ENCODE measurements at places on chromosomes 5 and 9. TPM values are rescaled to one million over a fixed set of nuclear protein-coding genes. Genes with fewer than 3 reads are reported as not detected.
A peak's percentile ranks its signal among the peaks of the same experiment; 100 is the strongest.

DNA sequence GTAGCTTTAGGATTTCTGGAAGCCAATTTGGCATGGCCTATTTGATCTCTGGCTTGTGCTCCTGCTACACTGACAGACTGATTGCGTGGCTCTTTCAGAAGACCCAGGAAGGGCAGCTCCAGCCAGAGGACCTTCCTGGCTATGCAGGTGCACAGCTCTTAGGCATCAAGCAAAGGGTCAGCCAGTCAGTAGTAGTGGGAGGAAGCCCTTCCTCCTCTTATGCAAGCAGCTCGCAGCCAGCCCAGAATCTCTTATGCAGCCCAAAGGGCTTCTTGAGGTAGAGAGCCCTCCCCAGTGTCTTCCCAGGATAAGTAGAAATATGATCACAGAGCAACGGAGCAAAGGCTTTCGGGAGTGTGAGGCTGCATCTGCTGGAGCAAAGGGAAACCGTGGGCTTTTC lies 43.2 kb downstream of the SLC36A1 start:
- H3K4me3 ChIP-seq, result no peak overlapping the region
- H3K36me3 ChIP-seq, result peaks cover 8% of the 10 kb centered on the region
- H3K27me3 ChIP-seq, result no peaks in the 10 kb centered on the region
- DNase-seq, result no peak

- H3K36me3 ChIP-seq, result no peaks in the 10 kb centered on the region
- no peak for DNase-seq
- peaks cover 6% of the 10 kb centered on the region for H3K4me1 ChIP-seq
Observed at GRCh38 chr9:71812385-71812784, 44.1 kb upstream of the CEMIP2 start.

- H3K27me3 ChIP-seq, result peaks cover 13% of the 10 kb centered on the region
- no peaks in the 10 kb centered on the region for H3K4me1 ChIP-seq
- no peak overlapping the region for H3K4me3 ChIP-seq
- H3K27ac ChIP-seq, result no peak overlapping the region
Observed at GRCh38 chr5:14136228-14136627, 6.9 kb upstream of the TRIO start.

GRCh38 chr9:107637421-107638420 lies 148.2 kb upstream of the KLF4 start:
- H3K27me3 ChIP-seq, result peaks cover 37% of the 10 kb centered on the region
- peaks cover 6% of the 10 kb centered on the region for H3K4me1 ChIP-seq

UBE2QL1 gene
- 0.67 TPM for total RNA-seq

DNA sequence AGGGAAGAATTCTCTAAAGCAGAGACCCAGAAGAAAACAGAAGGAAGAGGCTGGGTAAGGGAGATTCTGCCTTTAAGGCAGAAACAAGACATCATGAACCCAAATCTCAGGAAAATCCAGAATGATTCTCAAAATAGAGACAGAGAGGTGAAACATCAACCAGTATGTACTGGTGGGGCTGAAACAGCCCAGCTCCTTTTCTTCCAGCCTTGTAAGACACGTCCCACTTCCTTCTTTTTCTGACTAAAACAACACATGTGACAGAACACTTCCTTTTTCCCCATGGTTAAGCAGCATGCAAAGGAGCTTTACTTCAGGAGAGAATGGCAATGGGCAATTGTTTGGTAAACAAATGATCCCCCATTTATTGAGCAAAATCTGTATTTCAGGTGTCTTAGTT lies 230.8 kb upstream of the NR4A3 start:
- H3K36me3 ChIP-seq, result no peaks in the 10 kb centered on the region
- H3K4me3 ChIP-seq, result no peak overlapping the region
- H3K27me3 ChIP-seq, result peaks cover 8% of the 10 kb centered on the region
- DNase-seq, result no peak

LCN15 gene
- total RNA-seq, result not detected

GRCh38 chr5:136420168-136420898 lies 55.0 kb upstream of the TRPC7 start:
- DNase-seq, result no peak
- no peaks in the 10 kb centered on the region for H3K36me3 ChIP-seq
- no peaks in the 10 kb centered on the region for H3K4me1 ChIP-seq
- H3K27ac ChIP-seq, result no peak overlapping the region
- H3K27me3 ChIP-seq, result no peaks in the 10 kb centered on the region

DNA sequence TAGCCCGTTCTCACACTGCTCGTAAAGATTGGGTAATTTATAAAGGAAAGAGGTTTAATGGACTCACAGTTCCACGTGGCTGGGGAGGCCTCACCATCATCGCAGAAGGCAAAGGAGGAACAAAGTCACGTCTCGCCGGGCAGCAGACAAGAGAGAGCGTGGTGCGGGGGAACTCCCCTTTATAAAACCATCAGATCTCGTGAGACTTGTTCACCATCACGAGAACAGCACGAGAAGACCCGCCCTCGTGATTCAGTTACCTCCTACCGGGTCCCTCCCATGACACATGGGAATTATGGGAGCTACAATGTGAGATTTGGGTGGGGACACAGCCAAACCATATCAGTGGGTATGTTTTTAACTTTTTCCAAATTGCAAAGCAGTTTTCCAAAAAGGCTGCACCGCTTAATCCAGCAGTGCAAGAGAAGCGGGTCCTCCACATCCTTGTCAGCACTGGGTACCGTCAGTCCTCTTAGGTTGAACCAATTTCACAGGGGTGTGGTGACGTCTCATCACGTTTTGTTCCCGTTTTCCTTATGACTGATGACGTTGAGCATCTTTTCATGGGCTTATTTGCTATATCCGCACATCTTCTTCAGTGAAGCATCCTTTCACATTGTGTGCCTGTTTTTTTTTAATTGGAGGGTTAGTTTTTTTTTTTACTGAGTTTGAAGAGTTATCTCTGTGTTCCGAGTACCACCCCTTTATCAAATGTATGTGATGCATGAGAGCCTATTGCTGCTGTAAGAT lies 8.0 kb upstream of the FCN2 start:
- H3K4me1 ChIP-seq, result no peaks in the 10 kb centered on the region
- H3K27ac ChIP-seq, result no peak overlapping the region

- no peak overlapping the region for H3K4me3 ChIP-seq
- no peaks in the 10 kb centered on the region for H3K27me3 ChIP-seq
- H3K4me1 ChIP-seq, result no peaks in the 10 kb centered on the region
- no peaks in the 10 kb centered on the region for H3K36me3 ChIP-seq
- no peak overlapping the region for H3K27ac ChIP-seq
- no peak for DNase-seq
Observed at GRCh38 chr5:104186100-104186499, 623.5 kb upstream of the NUDT12 start.

DNA sequence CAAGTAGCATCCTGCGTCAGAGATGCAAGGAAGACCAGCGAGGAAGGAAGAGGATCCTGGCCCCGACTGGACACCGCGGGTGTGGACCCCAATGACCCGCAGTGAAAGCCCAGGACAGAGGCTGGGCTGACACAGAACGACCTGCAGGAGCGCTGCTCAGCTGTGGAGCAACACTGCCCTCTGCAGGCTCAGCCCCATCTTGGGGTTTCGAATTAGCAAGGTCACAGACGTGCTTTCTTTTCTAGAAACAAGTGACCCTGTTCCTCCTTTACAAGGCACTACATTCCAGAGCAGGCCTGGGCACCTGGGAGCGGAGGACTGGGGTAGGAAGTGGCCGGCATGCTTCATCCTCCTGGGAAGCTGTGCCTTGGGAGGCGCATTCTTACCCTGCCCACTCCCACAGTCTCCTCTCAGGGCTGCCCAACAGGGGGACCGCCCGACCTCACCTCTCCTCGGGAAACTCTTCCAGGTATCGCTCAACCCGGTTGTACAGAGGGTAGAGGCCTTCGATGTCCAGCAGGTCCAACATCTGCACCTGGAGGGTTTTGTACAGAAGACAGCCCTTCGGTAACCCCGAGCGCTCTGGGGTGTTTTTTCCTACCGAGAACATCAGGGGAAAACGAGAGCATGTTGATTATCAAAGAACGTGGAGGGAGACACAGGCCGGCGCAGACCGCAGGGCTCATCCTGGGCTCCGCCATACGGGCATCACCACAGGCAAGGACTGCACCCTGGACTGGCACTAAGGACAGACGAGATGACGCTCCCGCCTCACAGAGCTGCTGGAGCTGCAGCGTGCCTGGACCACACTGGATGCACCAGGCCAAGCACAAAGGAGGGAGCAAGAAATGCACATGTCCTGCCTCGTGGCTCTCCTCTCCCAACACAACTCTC lies 35.0 kb downstream of the IPPK start:
- no peak overlapping the region for H3K4me3 ChIP-seq
- H3K27me3 ChIP-seq, result no peaks in the 10 kb centered on the region
- no peak overlapping the region for H3K27ac ChIP-seq
- H3K4me1 ChIP-seq, result peaks cover 15% of the 10 kb centered on the region
- DNase-seq, result peak; percentile 55

LRRTM2 gene
- total RNA-seq, result 0.44 TPM

SLC1A3 gene
- total RNA-seq, result not detected

DNA sequence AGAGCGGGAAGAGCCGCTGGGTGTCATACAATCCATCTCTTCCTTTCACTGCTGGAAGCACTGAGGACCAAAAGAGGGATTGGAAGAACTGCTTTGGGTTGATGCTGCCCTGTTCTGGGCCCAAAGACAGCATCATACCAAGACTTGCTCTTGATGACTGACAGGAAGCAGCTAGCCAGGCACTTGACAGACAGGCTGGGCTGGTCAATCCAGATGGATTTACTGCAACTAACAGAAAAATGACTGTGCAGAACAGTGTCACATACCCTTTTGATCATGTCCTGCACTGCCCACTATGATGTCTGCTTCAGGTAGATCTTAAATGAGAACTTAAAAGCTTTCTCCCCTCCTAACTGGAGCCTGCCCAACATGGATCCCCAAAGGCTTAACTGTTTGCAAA lies 157.6 kb downstream of the CRB2 start:
- no peak for DNase-seq
- H3K27ac ChIP-seq, result no peak overlapping the region
- H3K4me1 ChIP-seq, result no peaks in the 10 kb centered on the region
- no peak overlapping the region for H3K4me3 ChIP-seq
- H3K27me3 ChIP-seq, result peaks cover 2% of the 10 kb centered on the region

DNA sequence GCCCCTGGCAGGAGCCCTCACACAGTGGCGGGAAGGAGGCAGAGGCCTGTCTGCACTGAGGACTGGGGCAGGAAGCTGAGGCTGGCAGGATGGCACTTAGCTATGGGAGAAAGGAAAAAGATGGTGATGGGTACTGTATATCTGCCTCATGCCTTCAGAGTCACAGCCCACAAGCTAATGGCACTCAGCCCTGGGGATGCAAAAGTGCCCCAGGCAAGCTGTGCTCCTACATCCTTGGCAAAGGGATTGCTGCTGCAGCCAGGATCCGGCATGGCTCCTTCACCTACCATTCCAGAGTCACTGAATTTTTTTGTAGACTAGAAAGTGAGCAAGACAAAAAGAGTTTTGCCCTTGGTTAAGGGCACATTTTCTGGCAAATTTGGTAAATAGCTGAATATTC lies 8.7 kb downstream of the ACSL6 start:
- no peak for DNase-seq
- H3K36me3 ChIP-seq, result no peaks in the 10 kb centered on the region
- H3K4me3 ChIP-seq, result no peak overlapping the region
- H3K4me1 ChIP-seq, result peaks cover 36% of the 10 kb centered on the region
- no peak overlapping the region for H3K27ac ChIP-seq

- H3K4me1 ChIP-seq, result no peaks in the 10 kb centered on the region
- H3K27ac ChIP-seq, result no peak overlapping the region
- no peaks in the 10 kb centered on the region for H3K27me3 ChIP-seq
Observed at GRCh38 chr9:31372799-31373587, 1011.5 kb upstream of the ACO1 start.

DNA sequence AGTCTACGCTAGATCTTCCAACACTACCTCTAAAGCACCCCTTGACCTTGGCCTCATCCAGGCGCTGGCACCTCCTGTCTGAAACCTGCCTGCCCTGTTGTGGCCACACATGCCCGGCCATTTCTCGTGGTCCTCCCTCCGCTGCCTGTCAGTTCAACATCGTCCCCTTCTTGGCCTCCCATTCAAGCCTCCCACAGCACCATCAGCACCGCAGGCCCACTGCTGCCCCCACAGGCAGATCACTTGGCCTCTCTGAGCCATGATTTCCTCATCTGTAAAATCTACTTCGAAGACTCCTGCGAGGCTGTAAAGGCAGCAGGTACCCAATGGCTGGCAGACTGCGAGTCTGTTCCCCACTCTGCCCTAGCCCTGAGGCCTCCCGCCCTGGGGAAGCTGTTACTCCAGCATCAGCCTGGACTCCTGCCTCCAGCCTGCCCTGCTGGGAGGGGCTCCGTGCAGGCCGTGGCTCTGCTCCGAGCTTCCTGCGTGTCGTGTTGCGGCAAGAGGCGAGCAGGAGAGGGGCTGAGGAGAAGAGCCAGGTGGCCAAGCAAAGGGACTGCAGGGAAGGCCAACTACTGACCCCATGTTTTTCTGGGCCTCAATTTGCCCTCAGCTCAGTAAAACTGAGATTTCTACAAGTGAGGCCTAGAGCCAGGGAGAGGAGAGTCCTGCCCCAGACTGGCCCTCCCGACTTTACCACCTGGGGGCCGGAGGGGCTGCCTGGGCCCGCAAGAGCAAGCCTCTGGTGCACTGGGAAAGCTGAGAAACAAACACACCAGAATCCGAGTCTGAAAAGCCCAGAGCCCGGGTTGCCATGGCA lies 70.5 kb upstream of the LRRTM2 start:
- no peak for DNase-seq
- H3K4me3 ChIP-seq, result no peak overlapping the region
- H3K36me3 ChIP-seq, result no peaks in the 10 kb centered on the region

GRCh38 chr5:128234928-128235641 lies 151.5 kb downstream of the SLC12A2 start:
- no peak for DNase-seq
- H3K27ac ChIP-seq, result no peak overlapping the region
- H3K4me3 ChIP-seq, result no peak overlapping the region
- H3K4me1 ChIP-seq, result no peaks in the 10 kb centered on the region
- H3K36me3 ChIP-seq, result no peaks in the 10 kb centered on the region
- H3K27me3 ChIP-seq, result no peaks in the 10 kb centered on the region

GRCh38 chr9:97441729-97442128 lies 29.8 kb downstream of the TDRD7 start:
- no peaks in the 10 kb centered on the region for H3K4me1 ChIP-seq
- DNase-seq, result no peak
- no peak overlapping the region for H3K27ac ChIP-seq
- no peak overlapping the region for H3K4me3 ChIP-seq
- H3K36me3 ChIP-seq, result no peaks in the 10 kb centered on the region
- H3K27me3 ChIP-seq, result no peaks in the 10 kb centered on the region
